ENCODE measurements at places on chromosomes 2 and 18.

GRCh38 chr2:71829008-71829407 is 318.7 kb downstream of the CYP26B1 start:
- DNase-seq: no peak

DNA sequence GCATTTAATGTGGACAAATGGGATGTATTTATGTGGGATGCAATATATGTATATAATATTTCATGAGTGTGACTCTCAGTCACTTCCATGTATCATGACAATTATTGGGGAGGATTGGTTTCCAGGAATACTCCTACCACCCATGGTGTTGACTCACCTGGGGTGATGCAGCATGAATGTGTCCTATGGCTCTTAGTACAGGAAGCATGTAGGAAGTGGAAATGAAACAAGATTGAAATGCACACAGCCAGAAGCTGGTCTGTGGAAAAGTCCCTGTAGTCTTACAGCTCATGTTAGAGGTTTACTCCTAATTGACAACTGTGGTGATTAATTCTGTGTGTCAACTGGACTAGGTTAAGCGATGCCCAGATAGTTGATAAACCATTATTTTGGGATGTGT is 89.3 kb upstream of the HAAO start:
- no peak for DNase-seq

- peak; percentile 75 for DNase-seq
Observed at GRCh38 chr2:150485114-150485870, 2.2 kb downstream of the RND3 start.

DNA sequence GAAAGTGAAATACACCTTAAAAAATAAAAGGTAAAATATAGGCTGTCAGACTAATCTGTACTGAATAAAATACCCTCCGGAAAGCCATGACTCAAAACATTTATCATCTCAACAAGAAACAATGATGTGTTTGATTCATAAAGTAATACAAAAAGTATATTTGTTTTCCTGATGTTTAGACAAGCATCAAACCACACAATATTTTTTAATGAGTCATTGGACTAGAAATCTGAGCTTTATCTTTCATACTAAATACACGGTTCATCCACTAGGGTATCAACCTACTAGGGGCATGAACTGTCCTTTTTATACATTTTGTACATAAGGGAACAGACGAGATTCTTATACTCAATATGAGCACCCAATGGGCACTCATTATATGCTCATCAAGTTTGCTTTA is 31.3 kb downstream of the CD226 start:
- no peak for DNase-seq

All from ACHN (cell line).